H9 (cell line): ENCODE measurements at places on chromosomes 2 and 18. TPM values are rescaled to one million over a fixed set of nuclear protein-coding genes. Genes with fewer than 3 reads are reported as not detected.

CFC1 gene
- total RNA-seq: 0.22 TPM in 1 of 2 replicates, not detected in the other

DYSF gene
- 4.8 and 5.5 TPM in 2 replicates for total RNA-seq

CYP1B1 gene
- 2.7 and 2.9 TPM in 2 replicates for total RNA-seq

ORC2 gene
- total RNA-seq: 61.8 and 65.2 TPM in 2 replicates

- no peak for DNase-seq
Observed at GRCh38 chr2:1698188-1698945, 45.9 kb downstream of the PXDN start.

DNA sequence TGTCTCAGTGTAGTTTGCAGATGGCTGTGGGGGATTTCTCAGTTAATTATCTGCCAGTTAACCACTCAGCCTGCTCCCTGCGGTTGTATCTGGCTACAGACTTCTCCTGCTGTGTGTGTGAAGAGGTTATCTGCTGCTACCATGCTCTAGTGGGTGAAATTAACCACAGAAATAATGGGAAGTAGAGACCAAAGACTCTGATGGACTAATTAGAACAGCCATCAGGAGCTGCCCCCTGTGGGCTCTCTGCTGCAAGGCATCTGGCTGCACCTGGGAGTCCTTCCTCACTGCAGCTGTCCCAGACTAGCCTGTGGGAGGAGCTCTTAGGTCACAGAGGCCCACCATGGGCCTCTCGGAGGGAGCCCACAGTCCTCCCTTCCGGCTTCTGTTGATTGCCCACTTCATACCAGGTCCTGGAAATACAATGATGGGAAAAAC is 66.6 kb downstream of the CTIF start:
- peak; percentile 89 for DNase-seq

GRCh38 chr2:37671816-37672103 is 318 bp upstream of the CDC42EP3 start:
- no peak for DNase-seq

DNA sequence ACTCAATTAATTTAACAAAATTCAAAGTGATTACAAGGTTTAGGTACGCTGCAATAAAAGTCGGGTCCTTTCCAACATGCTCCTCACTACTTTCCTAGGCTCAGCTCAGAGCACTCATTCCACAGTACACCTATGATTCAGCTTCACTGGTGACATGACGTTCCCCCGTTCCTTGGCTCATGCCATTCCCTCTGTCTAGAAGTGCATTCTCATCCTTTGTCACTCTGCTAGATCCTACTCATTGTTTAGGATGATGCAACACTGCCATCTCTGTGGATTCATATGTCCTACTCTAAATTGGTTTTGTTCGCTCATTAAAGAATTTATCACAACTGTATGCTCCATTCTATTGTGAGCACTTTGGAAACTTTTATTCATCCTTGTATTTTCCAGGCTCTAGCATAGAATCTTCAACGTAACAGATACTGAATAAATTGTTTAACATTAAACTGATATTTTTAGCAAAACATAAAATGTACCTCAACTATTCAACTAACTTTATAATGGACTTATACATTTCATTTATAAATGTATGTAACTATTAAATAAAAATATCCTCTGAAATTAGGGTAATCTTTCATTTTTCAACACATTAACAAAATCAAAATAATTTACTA is 78.6 kb downstream of the FAM228A start:
- no peak for DNase-seq

- DNase-seq: peak; percentile 48
Observed at GRCh38 chr18:55861266-55861665, 273.3 kb upstream of the TCF4 start.

DNA sequence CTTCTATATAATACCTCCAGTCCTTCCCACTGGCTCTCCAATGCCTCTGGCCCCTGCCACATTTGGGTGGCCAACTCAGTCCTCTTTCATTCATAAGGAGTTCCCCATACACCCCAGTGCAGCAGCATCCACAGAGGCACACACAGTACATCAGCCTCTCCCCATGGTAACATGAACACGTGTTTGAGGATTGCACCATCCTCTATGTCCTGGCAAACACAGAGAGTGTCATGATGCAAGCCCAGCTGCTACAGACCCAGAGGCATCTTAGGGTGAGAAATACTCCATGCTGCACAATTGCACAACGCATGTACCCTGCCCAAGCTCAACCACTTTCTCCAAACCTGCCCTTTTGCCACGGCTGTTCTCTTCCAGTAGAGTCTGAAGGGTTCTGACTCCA is 11.5 kb downstream of the IGFBP5 start:
- no peak for DNase-seq

DNA sequence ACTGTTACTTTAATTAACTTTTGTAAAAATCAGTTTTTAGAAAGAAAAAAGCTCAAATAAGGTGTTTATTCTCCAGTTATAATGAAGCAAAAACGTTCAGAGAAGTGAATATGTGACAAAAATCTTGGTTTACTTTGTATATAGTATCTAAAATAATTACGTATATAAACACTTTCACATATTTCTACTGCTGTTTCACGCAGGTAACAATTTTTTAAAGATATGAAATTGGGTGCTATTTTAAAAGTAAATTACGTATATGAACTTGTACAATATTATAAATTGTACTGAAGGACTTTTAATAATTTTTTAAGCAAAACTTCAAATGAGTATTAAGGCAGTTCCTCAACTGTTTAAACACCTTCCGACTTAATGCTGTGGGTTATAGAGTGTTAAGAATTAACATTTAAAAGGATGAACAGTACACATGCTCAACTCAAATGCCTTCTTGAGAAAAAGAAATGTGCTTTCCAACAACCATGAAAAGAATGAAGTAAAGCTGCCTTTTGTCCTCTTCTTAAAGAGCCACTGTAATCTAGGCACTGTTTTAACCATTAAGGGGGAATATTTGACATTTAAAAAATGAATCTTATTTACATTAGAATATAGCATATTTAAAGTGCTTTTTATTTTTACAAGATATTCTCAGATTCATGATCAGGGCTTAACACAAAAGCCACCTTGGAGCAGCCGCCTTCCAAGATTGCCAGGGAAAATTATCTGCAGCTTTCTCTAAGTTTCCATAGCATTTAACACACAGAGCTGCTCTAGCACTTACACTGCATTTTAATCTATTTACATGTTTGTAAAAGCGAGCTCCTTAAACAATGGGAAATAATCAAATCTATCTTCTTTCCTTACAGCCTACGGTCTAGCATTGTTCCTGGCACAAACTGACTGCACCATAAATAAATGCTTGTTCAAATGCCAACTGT is 56.5 kb upstream of the CDKL4 start:
- no peak for DNase-seq

DNA sequence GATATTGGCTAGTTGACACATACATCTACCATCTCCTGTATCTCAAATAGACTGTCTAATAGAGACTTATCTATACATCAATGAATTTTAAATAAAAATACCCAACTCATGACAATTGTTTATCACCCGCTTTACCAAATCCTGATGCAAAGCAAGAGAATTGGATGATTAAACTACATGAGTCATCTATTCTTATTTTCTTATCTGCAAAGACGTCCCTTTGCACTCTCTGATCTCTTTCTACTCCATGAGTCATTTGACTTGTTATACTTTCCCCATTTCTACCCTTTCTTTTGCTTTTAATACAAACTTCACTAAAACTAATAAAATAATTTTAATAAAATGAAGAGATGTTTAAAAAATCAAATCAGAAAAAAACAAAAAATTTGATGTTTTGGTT is 261.7 kb upstream of the MAP2 start:
- DNase-seq: no peak

DNA sequence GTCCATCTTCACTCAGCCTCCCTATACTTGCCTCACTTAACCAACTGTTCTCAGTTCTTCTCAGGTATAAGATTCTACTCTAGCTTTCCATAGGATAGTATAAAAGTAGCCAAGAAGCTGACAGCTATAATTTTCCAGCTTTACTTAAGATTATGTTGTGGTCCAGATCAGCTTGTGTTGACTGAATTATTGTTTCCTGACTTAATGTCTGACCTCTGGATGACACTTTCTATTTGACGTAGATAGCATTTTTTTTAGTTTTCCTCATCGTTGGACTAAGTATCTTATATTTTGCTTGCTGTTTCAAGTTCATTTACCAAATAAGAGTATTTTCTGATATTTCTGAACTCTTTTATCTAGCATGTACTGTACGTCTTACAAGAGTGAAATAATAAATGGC is 1272.5 kb upstream of the CDH2 start:
- DNase-seq: no peak
